ENCODE measurements at places on chromosomes 7 and 10. TPM values are rescaled to one million over a fixed set of nuclear protein-coding genes. Genes with fewer than 3 reads are reported as not detected.

DNA sequence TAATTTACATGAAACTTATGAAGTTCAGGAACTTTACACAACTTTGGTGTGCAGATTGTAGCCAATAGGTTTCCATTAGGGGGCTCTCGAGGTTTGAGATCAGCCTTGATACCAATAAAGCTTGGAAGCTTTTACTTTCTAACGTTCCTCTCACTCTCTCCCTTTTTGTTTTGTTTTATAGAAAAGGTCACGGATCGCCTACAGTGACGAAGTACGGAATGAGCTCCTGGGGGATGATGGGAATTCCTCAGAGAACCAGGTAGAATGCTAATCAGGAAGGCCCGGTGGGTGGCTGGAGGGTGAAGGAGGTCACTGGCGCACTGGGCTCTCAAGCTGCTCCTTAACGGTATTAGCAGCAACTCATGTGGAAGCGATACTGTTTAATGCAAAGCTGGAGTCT, 79.9 kb downstream of the VTI1A start:
- peaks cover 30% of the 10 kb centered on the region for H3K4me1 ChIP-seq
- H3K4me3 ChIP-seq: no peak overlapping the region
- H3K27ac ChIP-seq: no peak overlapping the region
- no peaks in the 10 kb centered on the region for H3K27me3 ChIP-seq
- DNase-seq: no peak
- H3K36me3 ChIP-seq: peaks cover 25% of the 10 kb centered on the region

- H3K27me3 ChIP-seq: no peaks in the 10 kb centered on the region
- H3K36me3 ChIP-seq: peaks cover 22% of the 10 kb centered on the region
- H3K4me3 ChIP-seq: peak overlapping the region; percentile 58
- DNase-seq: peak; percentile 80
- peak overlapping the region; percentile 90 for H3K27ac ChIP-seq
Measured at GRCh38 chr10:6607182-6607581, 27.1 kb upstream of the PRKCQ start.

DNA sequence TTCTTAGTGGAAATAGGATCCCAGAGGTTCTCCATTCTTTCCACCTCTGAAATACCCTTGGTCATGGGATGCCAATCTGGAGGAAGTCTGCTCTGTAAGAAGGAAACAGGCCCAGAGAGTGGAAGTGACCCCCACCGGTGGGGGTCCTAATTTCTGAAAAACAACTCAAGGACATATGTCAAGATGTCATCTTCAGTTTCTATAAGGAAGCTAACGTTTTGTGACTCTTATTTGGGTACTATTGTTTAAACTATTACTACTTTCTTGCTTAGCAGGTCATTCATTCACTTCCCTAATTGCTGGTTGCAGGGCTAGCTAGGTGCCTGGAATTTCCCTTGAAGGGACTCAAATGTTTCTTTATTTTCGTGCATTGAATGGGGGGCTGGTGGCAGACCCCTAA, 1.9 kb upstream of the ZNF775 start:
- DNase-seq: no peak
- no peaks in the 10 kb centered on the region for H3K27me3 ChIP-seq
- peaks cover 42% of the 10 kb centered on the region for H3K4me1 ChIP-seq

DNA sequence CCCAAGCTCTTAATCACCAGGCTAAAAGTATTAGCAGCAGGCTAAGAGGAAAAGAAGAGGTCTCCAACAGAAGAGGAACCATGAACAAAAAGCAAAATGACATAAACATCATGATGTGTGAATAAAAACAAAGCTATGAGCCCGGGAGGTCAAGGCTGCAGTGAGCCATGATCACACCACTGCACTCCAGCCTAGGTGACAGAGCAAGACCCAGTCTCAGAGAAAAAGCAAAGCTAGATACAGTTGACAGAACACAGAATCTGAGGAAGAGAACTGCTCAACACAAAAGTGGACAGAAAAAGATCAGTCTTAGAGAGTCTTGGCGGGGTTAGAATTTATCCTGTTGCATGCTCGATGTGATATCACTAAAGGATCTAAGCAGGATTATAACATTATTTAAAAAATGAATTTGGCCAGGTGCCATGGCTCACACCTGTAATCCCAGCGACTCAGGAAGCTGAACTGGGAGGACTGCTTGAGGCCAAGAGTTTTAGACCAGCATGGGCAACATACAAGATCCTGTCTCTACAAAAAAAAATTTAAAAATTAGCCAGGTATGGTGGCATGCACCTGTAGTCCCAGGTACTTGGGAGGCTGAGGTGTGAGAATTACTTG, 37.5 kb downstream of the NT5C2 start:
- H3K4me3 ChIP-seq: no peak overlapping the region
- H3K36me3 ChIP-seq: peaks cover 12% of the 10 kb centered on the region
- H3K27me3 ChIP-seq: no peaks in the 10 kb centered on the region
- no peaks in the 10 kb centered on the region for H3K4me1 ChIP-seq
- H3K27ac ChIP-seq: no peak overlapping the region

GRCh38 chr10:10662716-10663408, 354.8 kb upstream of the CELF2 start:
- peaks cover 14% of the 10 kb centered on the region for H3K27me3 ChIP-seq
- H3K4me1 ChIP-seq: no peaks in the 10 kb centered on the region
- no peak overlapping the region for H3K27ac ChIP-seq
- no peak for DNase-seq

DNA sequence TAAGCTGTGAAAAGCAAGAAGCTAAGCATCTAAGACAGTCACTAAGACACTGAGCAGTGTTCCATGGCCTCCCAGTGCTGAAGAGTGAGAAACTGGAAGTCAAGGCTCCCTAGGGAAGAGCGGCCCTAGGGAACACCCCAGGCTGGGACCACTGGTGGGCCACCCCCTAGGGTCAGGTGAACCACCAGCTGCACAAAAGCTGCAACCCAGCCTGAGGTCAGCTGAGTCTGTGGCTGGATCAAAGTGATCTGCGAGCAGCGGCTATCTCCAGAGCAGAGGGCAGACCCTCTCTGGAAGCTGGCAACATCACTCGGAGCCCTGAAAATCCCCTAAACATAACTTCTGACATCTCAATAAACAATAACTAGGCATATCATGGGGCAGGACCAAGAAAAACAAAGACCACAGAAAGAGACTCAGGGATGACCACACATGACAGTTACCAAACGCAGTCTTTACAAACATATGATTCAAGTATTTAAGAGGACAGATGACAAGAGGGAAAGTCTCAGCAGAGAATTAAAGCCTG, 125.8 kb downstream of the DLG5 start:
- no peak overlapping the region for H3K4me3 ChIP-seq
- H3K27ac ChIP-seq: peak overlapping the region; percentile 46
- peaks cover 18% of the 10 kb centered on the region for H3K4me1 ChIP-seq
- H3K27me3 ChIP-seq: no peaks in the 10 kb centered on the region
- no peaks in the 10 kb centered on the region for H3K36me3 ChIP-seq

- H3K27me3 ChIP-seq: peaks cover 13% of the 10 kb centered on the region
- DNase-seq: no peak
- peaks cover 5% of the 10 kb centered on the region for H3K4me1 ChIP-seq
- no peaks in the 10 kb centered on the region for H3K36me3 ChIP-seq
- H3K27ac ChIP-seq: no peak overlapping the region
Measured at GRCh38 chr7:159078193-159078910, 66.3 kb downstream of the VIPR2 start.

GRCh38 chr7:3879355-3880075, 578.5 kb downstream of the SDK1 start:
- DNase-seq: no peak
- peaks cover 15% of the 10 kb centered on the region for H3K27me3 ChIP-seq
- H3K27ac ChIP-seq: no peak overlapping the region
- H3K36me3 ChIP-seq: no peaks in the 10 kb centered on the region
- no peaks in the 10 kb centered on the region for H3K4me1 ChIP-seq
- H3K4me3 ChIP-seq: no peak overlapping the region

GRCh38 chr10:73731588-73732375, 12.4 kb upstream of the SEC24C start:
- peaks cover 11% of the 10 kb centered on the region for H3K4me1 ChIP-seq
- peak overlapping the region; percentile 23 for H3K27ac ChIP-seq
- H3K4me3 ChIP-seq: peak overlapping the region; percentile 51
- no peak for DNase-seq
- H3K36me3 ChIP-seq: peaks cover 10% of the 10 kb centered on the region

The C7orf57 gene
- 0.71 TPM for total RNA-seq

The CCDC172 gene
- not detected for total RNA-seq

The LRMDA gene
- not detected for total RNA-seq

The OR2A7 gene
- total RNA-seq: 2.2 TPM

The DPP6 gene
- total RNA-seq: not detected

The R3HCC1L gene
- total RNA-seq: 13.2 TPM

The TCF7L2 gene
- 0.71 TPM for total RNA-seq

The HECW1 gene
- total RNA-seq: not detected

The KNDC1 gene
- total RNA-seq: 0.17 TPM

The CFAP69 gene
- not detected for total RNA-seq
